ENCODE measurements at places on chromosomes 12 and 14.

DNA sequence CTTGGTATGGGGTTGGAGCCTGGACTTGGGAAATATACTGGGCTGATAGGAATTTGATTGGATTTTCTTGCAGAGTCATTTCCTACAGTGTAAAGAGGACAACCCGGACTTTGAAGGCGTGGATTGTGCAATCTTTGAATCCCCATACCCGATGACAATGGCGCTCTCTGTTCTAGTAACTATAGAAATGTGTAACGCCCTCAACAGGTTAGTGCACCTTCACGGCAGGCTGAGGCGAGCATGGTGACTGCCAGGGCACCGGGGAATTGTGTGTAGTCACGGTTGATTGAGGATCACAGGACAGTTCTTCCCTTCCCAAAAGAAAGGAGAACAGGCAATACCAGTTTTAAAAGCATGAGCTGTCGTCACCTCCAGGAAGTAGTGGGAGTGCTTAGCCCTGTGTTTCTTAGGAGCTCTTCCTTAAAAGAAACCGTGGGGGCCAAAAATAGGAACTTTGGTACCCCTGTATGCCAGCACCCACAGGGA lies 58.3 kb downstream of the ANAPC7 start:
- DNase-seq: no peak

GRCh38 chr14:73358187-73358586 lies 100.2 kb downstream of the NUMB start:
- DNase-seq: no peak

DNA sequence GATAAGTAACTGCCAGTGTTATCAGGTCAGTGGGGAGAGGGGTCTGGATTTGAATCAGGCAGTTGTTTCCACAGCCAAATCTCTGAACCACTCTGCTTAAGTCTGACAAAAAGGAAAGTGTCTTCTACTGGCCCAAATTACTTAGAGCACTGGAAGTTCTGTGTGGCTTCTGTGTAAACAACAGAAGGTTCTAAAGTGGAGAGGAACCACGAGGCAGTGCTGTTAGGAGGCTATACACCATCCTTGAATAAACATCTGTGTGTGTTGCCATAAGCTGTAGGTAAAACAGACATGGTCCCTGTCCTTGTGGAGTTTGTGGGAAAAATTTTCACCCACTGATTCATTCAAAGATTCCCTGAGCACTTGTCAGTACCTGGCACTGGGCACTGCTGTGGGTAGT lies 50.0 kb downstream of the GALNT4 start:
- no peak for DNase-seq

DNA sequence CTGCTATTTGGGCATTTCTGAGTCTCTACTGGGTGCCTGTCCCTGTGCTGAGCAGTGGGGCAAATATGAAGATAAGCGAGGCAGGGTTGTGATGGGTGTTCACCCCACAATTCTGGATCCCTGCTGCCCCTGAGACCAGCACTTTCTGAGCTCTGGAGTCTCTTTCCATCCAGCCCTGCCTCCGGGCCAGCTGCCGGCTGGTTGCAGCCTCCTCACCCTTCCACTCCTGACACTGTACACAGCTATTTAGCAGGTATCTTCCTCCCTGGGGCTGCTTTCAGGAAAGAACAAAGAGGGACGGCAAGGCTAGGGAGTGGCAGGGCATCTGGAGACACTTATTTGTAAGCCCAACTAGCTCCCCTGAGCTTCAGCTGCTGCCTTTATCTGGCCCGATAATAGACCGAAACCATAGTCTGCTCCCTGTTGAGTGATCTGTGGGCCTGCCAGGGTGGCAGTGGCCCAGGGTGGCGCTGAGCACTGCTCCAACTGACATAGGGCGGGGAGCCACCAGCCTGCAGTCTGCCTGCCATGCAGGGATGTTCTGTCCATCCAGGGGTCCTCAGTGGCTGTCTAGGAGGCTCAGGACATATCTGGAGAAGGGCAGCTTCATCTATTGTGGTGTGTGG lies 7.6 kb upstream of the KRT80 start:
- DNase-seq: no peak

GRCh38 chr14:44914849-44915248 lies 46.9 kb downstream of the KLHL28 start:
- DNase-seq: no peak

Measured in stimulated activated CD4-positive, alpha-beta T cell treated with anti-CD3 and anti-CD28 coated beads, Interleukin-1b, Interleukin-23, amount 100 ng/mL, for 1 hour (primary cell).